ENCODE measurements at places on chromosomes 7 and 10. TPM values are rescaled to one million over a fixed set of nuclear protein-coding genes. Genes with fewer than 3 reads are reported as not detected.

The GIMAP6 gene
- not detected for total RNA-seq

- peaks cover 6% of the 10 kb centered on the region for H3K27me3 ChIP-seq
- no peak overlapping the region for H3K4me3 ChIP-seq
- peaks cover 23% of the 10 kb centered on the region for H3K36me3 ChIP-seq
- H3K4me1 ChIP-seq, result peaks cover 2% of the 10 kb centered on the region
- DNase-seq, result no peak
Measured at GRCh38 chr10:103658049-103658577, 164.6 kb downstream of the NEURL1 start.

GRCh38 chr7:88169717-88170320 is 50.0 kb downstream of the SRI start:
- no peak overlapping the region for H3K4me3 ChIP-seq
- H3K4me1 ChIP-seq, result no peaks in the 10 kb centered on the region
- H3K27ac ChIP-seq, result no peak overlapping the region
- H3K36me3 ChIP-seq, result no peaks in the 10 kb centered on the region

- peaks cover 37% of the 10 kb centered on the region for H3K4me1 ChIP-seq
- no peak for DNase-seq
- no peaks in the 10 kb centered on the region for H3K27me3 ChIP-seq
- no peaks in the 10 kb centered on the region for H3K36me3 ChIP-seq
- H3K4me3 ChIP-seq, result no peak overlapping the region
- H3K27ac ChIP-seq, result no peak overlapping the region
Measured at GRCh38 chr7:86965727-86966120, 93.7 kb downstream of the ELAPOR2 start.

The ARHGEF5 gene
- 0.93 TPM for total RNA-seq

DNA sequence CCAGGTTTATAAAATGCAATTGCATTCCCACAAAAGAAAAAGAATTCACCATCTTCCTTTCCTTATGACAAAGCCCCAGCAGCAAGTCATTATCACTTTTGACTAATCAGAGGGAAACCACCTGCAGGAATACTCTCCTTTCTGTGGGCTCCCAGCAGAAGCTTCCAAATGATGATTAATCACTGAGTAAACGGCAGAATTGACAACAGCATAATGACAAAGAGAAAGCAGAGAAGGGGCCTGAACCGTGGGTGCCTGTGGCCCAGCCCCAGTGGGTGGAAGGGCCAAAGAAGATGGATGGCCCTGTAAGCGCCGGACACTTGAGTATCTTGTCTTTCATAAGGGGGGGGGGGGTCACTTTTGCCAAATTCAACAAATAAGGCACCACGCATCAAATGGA is 152.4 kb upstream of the NRBF2 start:
- DNase-seq, result no peak
- H3K36me3 ChIP-seq, result no peaks in the 10 kb centered on the region
- H3K4me3 ChIP-seq, result no peak overlapping the region
- H3K27ac ChIP-seq, result no peak overlapping the region
- no peaks in the 10 kb centered on the region for H3K4me1 ChIP-seq

GRCh38 chr10:43402176-43402575 is 6.8 kb downstream of the HNRNPF start:
- DNase-seq, result no peak
- H3K27ac ChIP-seq, result no peak overlapping the region
- peaks cover 13% of the 10 kb centered on the region for H3K4me1 ChIP-seq
- no peaks in the 10 kb centered on the region for H3K36me3 ChIP-seq

The CYREN gene
- total RNA-seq, result 33.3 TPM

DNA sequence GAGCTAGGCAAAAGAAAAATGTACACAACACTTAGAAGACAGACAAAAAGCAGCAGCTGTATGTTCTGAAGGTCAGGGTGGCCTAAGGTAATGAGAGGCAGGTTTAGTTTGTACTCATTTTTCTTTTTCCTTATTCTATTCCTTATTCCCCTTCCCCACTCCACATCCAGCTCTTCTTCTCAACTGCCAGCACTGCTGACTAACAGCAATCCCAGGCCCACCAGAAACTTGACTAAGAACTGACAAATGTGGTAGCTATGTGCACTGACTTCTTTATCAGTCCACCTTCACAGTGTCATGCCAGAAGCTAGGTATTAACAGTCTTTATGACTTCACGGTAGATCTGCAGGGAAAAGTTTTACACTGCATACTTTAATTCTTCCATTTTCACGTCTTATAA is 6.1 kb downstream of the COPG2 start:
- no peaks in the 10 kb centered on the region for H3K36me3 ChIP-seq
- no peak overlapping the region for H3K4me3 ChIP-seq
- H3K4me1 ChIP-seq, result no peaks in the 10 kb centered on the region
- no peak overlapping the region for H3K27ac ChIP-seq

- H3K4me3 ChIP-seq, result no peak overlapping the region
- no peaks in the 10 kb centered on the region for H3K4me1 ChIP-seq
- no peak for DNase-seq
- H3K27ac ChIP-seq, result no peak overlapping the region
- H3K36me3 ChIP-seq, result no peaks in the 10 kb centered on the region
- peaks cover 2% of the 10 kb centered on the region for H3K27me3 ChIP-seq
Measured at GRCh38 chr7:116431787-116432526, 67.6 kb upstream of the CAV2 start.

GRCh38 chr10:105070952-105071351 is 429.9 kb downstream of the SORCS3 start:
- no peak for DNase-seq
- H3K4me3 ChIP-seq, result no peak overlapping the region
- no peaks in the 10 kb centered on the region for H3K36me3 ChIP-seq

The ZWINT gene
- 11.6 TPM for total RNA-seq

The UTF1 gene
- total RNA-seq, result 0.61 TPM

- no peaks in the 10 kb centered on the region for H3K27me3 ChIP-seq
- H3K36me3 ChIP-seq, result no peaks in the 10 kb centered on the region
- peaks cover 2% of the 10 kb centered on the region for H3K4me1 ChIP-seq
- no peak overlapping the region for H3K27ac ChIP-seq
Measured at GRCh38 chr10:30420766-30421165, 13.2 kb upstream of the MAP3K8 start.

DNA sequence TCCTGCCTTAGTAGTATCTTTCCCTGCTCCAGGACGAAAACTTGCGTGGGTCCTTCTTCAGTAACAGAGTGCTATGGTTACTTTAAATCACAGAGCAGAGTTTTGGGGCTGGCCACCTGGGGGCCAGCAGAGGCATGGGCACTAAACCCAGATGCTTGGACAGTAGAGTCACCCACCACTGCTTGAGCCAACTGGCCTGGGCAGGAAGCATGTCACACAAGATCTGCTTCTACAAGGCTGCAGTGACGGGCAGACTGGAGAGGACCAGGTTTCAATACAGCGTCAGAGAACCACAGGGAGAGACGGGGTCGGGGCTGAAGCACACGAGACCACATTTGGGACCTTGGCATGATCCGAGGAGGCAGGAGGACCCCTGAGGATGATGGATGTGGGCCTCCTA is 14.3 kb upstream of the DMBT1 start:
- H3K36me3 ChIP-seq, result no peaks in the 10 kb centered on the region
- H3K27ac ChIP-seq, result no peak overlapping the region
- H3K4me1 ChIP-seq, result peaks cover 14% of the 10 kb centered on the region
- H3K4me3 ChIP-seq, result no peak overlapping the region

GRCh38 chr7:94045581-94045980 is 41.4 kb upstream of the BET1 start:
- H3K27ac ChIP-seq, result no peak overlapping the region
- H3K4me1 ChIP-seq, result peaks cover 1% of the 10 kb centered on the region
- no peaks in the 10 kb centered on the region for H3K36me3 ChIP-seq
- H3K27me3 ChIP-seq, result peaks cover 6% of the 10 kb centered on the region
- H3K4me3 ChIP-seq, result no peak overlapping the region
- no peak for DNase-seq

The TCF7L2 gene
- 5.0 TPM for total RNA-seq

The CHST3 gene
- total RNA-seq, result 0.83 TPM

GRCh38 chr10:84308021-84308420 is 20.4 kb upstream of the CCSER2 start:
- no peaks in the 10 kb centered on the region for H3K36me3 ChIP-seq
- H3K4me1 ChIP-seq, result no peaks in the 10 kb centered on the region
- H3K4me3 ChIP-seq, result no peak overlapping the region
- DNase-seq, result no peak
- H3K27ac ChIP-seq, result no peak overlapping the region
- H3K27me3 ChIP-seq, result no peaks in the 10 kb centered on the region

All from glutamatergic neuron (in vitro differentiated cells).